ENCODE measurements at places on chromosomes 7 and 10. TPM values are rescaled to one million over a fixed set of nuclear protein-coding genes. Genes with fewer than 3 reads are reported as not detected.

Gene DNAH11
- total RNA-seq, result 0.51 TPM

Gene LLCFC1
- total RNA-seq, result not detected

Gene TMEM270
- total RNA-seq, result not detected

GRCh38 chr10:50645236-50645635 is 21.5 kb upstream of the SGMS1 start:
- DNase-seq, result no peak

DNA sequence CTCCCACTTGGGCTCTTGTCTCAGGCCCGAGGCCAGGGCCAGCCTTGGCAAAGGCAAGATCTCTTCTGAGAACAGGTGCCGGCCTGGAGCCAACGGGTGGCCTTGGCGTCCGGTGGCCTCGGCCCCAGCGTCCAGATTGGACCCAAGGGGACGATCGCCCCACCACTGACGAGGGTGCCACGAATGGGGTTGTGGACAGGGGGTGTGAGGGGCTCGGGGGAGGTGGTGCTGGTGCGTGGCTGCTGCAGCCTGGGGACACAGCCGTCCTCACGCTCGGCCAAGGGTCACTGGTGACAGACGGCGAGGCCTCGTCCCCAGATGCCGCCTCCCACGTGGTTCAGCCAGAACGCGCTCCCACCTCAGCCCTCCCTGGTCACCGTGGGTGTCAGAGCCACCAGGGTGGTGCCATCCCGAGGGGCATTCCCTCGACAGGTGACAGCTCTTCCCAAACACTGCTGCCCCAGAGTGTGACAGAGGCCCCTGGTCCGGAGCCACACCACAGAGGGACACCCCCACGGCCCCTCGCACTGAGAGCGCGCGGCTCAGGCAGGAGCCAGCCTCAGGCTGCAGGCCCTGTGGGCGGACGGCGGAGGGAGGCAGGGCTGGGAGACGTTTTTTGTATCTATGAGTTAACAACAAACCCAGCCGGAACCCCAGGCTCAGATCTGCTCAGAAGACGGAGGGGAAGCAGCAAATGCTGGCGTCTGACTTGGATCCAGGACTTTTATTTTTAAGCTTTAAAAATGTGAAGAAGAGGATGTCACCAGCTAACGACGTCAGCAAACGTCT is 18.5 kb upstream of the CFAP46 start:
- peak; percentile 71 for DNase-seq

- no peak for DNase-seq
Measured at GRCh38 chr10:77162697-77163096, 474.9 kb downstream of the KCNMA1 start.

All from cardiac septum (tissue), 1 donor.